NCI-H2081 treated with DMSO at 0.1 percent for 48 hours (cell line): ENCODE measurements at places on chromosomes 2 and 18.

GRCh38 chr18:58005011-58005410 is 39.0 kb upstream of the NEDD4L start:
- DNase-seq: no peak

GRCh38 chr2:237427769-237428506 is 14.0 kb upstream of the COL6A3 start:
- no peak for DNase-seq

- DNase-seq: no peak
These were observed 31.2 kb downstream of the VWA3B start for GRCh38 chr2:98118161-98118560.

DNA sequence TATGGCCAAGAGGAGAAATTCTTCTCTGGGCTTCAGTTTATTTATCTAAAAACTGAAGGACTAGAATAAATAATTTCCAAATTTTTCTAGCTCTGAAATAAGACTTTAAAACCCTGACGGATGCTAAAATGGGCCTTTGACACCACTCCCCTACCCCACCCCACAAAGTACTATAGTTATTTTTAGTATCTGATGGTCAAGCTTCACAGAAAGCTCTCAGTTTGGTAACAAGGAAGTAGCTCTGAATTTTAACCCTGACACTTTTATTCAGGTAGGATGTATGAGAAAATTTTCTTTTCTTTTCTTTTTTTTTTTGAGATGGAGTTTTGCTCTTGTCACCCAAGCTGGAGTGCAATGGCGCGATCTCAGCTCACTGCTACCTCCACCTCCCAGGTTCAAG is 2.4 kb downstream of the RBKS start:
- DNase-seq: no peak

- no peak for DNase-seq
These were observed 399.8 kb downstream of the TXNL1 start for GRCh38 chr18:56238576-56238975.

DNA sequence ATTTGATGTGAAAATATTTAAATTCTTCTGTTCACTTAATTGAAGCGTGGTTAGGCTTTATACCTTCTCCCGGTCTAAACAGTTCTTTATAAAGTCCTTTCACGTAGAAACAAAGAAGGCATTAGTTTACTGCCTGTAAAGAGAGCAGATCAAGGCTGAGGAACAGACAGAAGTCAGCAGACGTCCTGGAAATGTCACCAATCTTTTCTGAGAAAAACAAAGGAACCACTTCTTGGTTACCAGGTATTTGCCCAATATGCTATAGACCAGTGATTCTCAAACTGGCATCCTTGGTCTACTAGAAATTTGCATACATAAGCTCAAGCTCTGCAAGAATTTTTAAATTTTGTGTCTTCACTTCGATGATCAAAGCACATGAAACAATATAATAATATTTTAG is 89.2 kb upstream of the STK17B start:
- no peak for DNase-seq

- DNase-seq: no peak
These were observed 155.8 kb downstream of the SH3RF3 start for GRCh38 chr2:109284826-109285225.

GRCh38 chr2:120803764-120804335 is 68.2 kb downstream of the GLI2 start:
- DNase-seq: no peak

DNA sequence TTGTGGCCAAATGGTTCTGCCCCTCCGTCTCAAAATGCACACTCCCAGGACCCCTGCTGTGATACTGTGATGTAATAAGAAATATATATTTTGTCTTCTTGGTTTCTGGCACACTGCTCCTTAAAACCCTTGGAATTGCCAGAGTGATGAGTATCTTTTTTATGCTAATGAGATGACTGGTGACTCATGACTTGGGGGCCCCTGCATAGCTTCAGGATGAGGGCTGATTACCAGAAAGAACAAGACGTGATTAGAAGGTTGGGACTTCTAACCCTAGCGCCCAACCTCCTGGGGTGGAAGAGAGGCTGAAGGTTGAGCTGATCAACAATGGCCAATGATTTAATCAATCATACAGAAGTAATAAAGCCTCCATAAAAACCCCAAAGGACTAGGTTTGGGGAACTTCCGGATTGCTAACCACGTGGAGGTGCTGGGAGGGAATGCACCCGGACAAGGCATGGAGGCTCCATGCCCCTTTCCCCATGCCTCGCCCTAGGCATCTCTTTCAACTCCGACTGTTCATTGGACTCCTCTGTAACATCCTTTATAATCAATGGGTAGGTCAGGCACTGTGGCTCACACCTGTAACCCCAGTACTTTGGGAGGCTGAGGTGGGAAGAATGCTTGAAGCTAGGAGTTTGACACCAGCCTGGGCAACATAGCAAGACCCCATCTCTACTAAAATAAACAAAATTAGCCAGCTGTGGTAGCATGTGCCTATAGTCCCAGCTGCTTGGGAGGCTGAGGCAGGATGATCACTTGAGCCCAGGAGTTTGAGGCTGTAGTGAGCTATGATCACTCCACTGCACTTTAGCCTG is 89.1 kb downstream of the HS1BP3 start:
- DNase-seq: no peak

DNA sequence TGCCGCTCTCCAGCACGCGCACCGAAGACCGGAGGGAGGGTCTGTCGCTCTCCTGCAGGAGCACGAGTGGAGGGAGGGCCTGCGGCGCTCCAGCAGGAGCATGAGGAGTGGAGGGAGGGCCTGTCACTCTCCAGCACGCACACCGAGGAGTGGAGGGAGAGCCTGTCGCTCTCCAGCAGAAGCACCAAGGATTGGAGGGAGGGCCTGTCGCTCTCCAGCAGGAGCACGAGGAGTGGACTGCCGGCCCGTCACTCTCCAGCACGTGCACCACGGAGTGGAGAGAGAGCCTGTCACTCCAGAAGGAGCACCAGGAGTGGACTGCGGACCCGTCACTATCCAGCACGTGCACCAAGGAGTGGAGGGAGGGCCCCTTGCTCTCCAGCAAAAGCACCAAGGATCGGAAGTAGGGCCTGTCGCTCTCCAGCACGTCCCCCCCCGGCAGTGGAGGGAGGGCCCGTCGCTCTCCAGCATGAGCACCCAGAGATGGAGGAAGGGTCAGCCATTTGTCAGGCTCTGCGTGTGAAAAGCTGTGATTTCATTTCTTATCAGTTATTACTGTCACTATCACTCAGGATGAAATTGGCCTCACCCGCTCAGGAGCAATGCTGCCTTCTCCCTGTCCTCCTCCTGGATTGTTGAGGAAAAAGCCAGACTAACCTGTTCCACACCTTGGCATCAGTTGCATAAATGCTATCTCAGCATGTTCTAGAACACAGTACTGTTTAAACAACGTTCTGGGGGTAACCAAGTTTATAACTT is 35.9 kb downstream of the ADI1 start:
- DNase-seq: no peak

DNA sequence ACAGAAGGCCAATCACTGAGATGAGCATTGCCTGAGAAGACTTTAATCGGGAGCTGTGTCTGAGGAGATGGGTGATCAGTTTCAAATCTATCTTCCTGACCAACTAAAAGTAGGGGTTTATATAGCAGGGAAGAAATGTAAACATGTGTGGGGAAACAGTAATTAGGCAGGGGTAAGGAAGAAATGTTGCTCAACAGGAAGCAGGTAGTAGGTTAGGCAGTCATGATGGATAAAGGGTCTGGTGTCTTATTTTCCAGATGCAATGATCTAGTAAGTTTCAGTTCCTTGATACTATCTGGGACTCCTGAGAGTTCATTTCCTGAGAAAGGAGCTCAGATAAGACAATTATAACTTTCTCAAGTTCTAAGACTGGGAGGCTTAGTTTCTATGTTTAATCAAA is 33.8 kb upstream of the DNAJC10 start:
- DNase-seq: no peak

DNA sequence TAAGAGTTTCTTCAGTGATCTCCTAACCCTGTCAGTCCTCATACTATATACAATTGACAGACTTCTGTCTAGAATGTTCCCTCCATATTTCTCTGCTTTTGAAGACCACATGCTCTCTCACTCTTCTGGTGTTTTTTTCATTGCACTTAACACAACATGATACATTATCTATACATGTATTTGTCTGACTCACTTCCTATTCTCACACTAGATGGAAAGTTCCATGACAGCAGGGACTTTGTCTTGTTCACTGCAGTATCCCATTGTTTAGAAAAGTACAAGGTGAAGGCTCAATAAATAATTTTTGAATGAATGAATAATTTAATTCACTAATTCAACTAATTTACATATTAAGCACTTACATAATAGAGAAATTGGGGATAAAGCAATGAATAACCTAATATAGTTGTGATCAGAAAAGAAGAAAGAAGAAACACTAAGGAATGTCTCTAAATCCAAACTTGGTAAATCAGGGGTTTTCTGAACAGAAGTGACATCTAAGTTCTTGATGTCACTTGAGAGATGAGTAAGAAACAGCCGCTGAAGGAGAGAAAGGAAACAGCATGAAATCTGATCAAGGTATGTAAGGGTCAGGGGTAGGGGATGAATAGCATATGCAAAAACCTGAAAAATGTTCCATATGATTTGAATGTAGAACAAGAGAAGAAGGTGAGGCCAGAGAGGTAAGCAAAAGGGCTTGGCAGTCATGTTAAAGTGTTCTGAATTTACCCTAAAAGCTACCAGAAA is 42.4 kb downstream of the MBD2 start:
- no peak for DNase-seq

DNA sequence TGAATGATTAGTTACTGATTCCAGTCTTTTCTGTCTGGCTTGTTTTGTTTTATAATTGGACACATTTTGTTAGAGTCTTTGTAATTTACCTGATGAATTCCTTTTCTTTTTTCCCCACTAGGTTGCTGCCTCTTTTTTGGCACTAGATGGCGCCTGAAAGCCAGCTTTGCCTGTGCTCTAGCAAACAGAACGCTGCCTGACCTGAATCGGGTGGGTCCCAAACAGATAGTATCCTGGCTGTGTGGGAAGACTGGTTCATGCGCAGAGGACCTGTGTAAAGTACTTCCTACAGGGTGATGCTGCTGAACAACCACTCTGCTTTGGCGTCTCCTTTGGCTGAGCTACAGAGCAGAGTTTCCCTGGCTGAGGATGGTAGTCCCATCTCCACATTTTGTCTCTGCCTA is 288.2 kb downstream of the IKZF2 start:
- no peak for DNase-seq

- no peak for DNase-seq
These were observed 47.9 kb downstream of the KIF5C start for GRCh38 chr2:148922776-148923475.

- no peak for DNase-seq
These were observed 355.9 kb downstream of the EIPR1 start for GRCh38 chr2:3021720-3022119.

DNA sequence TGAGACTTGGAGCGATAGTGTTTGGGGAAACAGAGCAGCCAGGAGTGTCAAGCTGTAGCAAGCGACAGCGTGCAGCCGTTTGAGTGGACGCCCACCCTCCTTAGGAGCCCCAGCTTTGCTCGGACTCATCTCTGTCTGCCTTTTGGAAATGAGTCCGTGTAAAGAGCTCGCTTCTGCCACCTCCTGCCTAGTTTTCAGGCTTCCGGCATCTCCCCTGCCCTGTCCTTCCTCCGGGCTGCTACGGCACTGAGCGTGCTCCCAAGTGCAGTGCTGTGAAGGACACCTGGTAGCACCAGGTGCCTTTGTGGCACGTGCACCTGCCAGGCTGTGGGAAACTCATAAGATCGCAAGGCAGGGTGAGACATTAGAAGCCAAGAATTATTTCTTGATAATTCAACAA is 117.1 kb downstream of the RNF144A start:
- no peak for DNase-seq

DNA sequence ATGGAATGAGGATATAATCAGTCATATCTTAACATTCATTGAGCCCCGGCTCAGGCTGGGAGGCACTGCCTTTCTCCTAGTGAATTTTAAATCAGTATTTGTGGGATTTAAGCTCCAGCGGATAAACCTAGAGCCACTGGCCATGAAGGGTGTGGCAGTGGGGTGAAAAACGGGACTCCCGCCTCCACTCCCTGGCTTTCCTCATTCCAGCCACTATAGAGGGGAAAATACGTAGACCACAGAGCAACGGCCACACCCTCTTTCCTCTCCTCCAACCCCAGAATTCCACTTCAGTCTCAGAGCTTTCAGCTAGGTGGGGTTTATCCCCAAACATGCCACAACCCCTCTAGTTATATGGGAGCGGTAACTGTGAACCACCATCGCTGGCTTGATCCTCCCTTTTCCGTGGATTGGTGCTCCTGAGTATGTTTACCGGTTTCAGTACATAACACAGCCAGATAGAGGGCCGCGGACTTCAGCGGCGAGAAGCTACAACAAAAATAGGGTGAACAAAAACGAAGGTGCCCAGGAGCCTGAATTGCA is 70.6 kb upstream of the ITGB6 start:
- DNase-seq: no peak

GRCh38 chr2:73965053-73965452 is 19.7 kb upstream of the TET3 start:
- no peak for DNase-seq

- no peak for DNase-seq
These were observed 248.5 kb upstream of the SLC8A1 start for GRCh38 chr2:40700231-40700954.

DNA sequence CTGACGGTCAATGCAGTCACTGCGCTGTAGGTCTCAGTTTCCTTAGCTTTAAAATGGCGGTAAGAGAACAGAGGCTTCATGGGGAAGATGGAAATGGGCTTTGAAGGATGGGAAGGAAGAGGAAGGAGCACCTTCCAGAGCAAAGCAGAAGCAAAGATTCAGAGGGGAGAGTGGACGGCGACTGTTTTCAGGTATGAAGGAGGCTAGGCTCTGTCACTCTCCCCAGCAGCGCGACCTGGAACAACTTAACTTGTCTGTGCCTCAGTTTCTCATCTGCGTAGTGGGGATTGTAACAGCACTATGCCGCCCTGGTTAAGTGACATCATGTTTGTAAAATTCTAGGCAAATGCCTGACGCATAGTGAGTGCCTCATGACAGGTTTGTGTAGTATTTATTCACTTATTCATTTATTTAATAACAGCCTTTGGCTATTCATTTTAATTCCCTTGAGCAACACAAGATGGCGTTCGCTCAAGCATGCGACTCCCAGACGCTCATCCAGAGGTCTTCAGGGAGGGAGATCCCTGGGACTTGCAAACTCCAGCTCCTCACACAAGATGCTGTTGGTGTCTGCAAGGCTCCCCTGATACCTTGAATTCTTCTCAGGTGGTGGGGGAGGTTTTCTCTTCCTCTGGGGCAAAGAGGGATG is 336.3 kb downstream of the DYSF start:
- DNase-seq: no peak

DNA sequence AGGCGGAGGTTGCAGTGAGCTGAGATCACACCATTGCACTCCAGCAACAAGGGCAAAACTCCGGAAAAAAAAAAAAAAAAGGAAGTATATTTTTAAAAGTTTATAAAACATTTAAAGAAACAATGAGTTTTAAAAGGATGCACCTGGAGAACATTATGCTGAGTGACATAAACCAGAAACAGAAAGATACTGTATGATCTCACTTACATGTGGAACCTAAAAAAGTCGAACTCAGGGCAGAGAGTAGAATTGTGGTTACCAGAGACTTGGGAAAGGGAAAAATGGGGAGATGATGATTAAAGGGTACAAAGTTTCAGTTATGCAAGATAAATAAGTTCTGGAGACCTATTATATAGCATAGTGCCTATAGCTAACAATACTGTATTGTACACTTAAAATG is 52.8 kb upstream of the RTN4 start:
- no peak for DNase-seq

GRCh38 chr18:48715711-48716361 is 177.0 kb downstream of the CTIF start:
- no peak for DNase-seq
